Fibroblast of the aortic adventitia (primary cell): ENCODE measurements at places on chromosomes 6 and 20. TPM values are rescaled to one million over a fixed set of nuclear protein-coding genes. Genes with fewer than 3 reads are reported as not detected.

DNA sequence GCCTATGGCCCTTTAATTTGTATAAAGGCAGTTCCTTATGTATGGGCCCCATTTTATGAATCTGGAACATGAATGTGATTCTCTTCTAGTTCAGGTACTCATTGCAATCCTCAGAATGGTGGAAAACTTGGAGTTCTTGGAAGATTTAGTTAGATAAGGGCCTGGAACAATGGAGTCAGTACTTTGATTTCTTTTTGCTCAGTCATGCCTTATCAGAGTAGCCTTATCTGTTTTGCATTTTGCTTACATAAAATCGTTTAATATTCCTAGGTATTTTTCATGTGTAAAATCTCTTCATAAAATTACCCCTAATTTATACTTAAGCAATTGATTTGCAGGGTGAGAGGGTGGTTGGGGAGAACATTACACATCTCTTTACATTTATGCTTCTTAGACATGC, 160.6 kb downstream of the JARID2 start:
- no peak for DNase-seq

DNA sequence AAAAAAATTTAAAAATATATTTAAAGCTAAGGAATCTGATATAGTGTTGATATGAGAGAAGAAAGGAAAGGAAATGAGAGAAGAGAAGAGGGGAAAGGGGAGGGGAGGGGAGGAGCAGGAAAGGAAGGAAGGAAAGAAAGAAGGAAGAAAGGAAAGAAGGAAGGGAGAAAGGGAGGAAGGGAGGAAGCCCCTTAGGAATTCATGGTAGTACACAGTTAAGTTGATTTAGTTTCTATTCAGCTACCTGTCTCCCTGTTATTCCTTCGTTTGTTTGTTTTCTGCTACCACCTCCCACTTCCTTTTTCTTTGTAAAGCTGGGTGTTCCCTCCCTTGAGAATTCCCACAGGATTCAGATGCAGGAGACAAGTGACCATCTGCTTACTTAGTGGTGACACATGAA, 1025.4 kb upstream of the FLRT3 start:
- no peak for DNase-seq

DNA sequence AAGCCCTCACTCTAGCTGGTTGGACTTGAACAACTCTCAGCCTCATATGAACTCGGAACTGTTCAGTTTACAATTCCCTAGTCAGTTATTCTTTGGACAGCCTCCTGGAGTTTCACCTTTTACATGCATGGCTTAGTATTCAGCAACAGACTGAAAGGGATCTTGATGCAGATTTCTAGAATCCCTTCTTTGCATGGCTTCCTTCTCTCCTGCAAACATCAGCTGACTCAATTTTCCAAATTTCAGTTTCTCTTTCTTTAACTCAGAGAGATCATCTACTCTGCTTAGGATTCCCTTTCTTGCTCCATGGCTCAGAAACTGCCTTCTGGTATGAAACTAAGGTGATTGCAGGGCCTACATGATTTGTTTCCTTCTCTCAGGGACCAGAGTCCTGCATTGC, 99.6 kb downstream of the CEP57L1 start:
- no peak for DNase-seq

- DNase-seq: no peak
Observed at GRCh38 chr6:105649192-105649591, 246.3 kb upstream of the PREP start.

- DNase-seq: peak; percentile 22
Observed at GRCh38 chr6:151241853-151242252, 2.1 kb downstream of the AKAP12 start.

GRCh38 chr20:18632196-18632789, 44.4 kb downstream of the DTD1 start:
- peak; percentile 61 for DNase-seq

- peak; percentile 73 for DNase-seq
Observed at GRCh38 chr20:53865901-53866793, 204.2 kb downstream of the BCAS1 start.

- DNase-seq: no peak
Observed at GRCh38 chr6:29171736-29172135, 1.0 kb downstream of the OR2J2 start.

- no peak for DNase-seq
Observed at GRCh38 chr20:59771506-59772372, 161.7 kb downstream of the SYCP2 start.

LKAAEAR1 gene
- total RNA-seq: 0.36 TPM in 1 of 2 replicates, not detected in the other

ASIP gene
- total RNA-seq: not detected in 2 replicates
